Effector memory CD4-positive, alpha-beta T cell (primary cell): ENCODE measurements at places on chromosomes 11 and 22.

GRCh38 chr11:61750631-61751273, 1.7 kb upstream of the MYRF start:
- no peak for DNase-seq

DNA sequence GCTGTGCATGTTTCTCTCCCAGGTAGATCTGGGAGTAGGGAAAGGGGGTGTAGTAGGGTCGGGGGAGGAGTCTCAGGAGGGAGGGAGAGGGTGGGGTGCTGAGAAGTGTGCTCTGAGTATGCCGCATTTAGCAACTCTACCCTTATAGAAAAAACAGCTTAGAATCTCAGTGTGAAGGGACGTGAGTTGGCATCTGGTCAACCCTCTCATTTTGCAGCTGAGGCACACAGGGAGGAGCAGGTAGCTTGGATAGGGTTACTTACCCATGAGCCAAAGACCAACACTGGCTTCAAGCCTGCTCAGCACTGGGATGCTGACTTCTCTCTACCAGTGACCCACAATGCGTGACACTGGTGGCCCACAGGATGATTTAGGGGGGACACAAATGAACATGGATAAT, 95.9 kb downstream of the FBXO7 start:
- DNase-seq, result no peak

- DNase-seq, result no peak
These were observed 30.9 kb downstream of the ANO1 start for GRCh38 chr11:70109006-70109405.

- no peak for DNase-seq
These were observed 254.6 kb upstream of the LRRC4C start for GRCh38 chr11:41714101-41714500.
